ENCODE measurements at places on chromosomes 2 and 18.

DNA sequence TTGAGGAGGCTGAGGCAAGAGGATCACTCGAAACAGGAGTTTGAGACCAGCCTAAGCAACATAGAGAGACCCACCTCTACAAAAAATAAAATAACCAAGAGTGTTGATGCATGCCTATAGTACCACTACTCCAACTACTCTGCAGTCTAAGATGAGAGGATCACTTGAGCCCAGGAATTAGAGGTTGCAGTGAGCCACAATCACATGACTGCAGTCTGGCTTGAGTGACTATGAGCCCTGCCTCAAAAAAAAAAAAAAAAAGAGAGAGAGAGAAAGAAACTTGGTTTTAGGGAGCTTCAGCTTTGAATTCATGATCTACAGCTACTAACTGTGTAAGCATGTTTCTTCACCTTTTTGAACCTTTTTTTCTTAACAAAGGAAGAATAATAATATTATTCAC lies 119.9 kb downstream of the HNMT start:
- DNase-seq: peak; percentile 52

DNA sequence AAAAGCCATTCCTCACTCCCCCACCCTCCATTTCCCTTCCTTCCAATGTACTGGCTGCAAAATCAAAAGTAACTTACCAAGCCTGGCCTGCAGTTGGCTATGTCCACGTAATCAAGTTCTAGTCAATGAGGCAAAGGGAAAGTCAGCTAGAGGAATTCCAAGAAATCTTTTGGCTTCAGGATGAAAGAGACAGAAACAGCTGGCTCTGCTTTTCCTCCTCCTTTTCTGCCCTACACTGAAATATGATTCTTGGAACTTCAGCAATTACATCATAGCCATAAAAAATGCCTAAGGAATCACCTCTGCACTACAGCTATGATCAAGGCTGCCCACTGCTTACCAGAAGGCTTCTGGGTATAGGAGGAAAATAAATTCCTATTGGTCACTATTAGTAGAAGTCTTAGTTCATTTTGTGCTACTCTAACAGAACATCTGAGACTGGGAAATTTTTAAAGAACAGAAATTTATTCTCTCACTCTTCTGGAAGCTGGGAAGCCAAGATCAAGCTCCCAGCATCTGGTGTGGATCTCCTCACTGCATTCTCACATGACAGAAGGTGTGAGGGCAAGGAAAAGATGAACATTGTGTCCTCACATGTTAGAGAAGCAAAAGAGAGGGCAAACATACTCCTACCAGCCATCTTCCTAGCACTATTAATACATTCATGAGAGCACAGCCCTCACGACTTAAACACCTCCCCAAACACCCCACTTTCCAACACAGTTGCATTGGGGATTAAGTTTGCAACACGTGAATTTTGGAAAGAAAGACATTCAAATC lies 219.9 kb downstream of the TMX3 start:
- DNase-seq: peak; percentile 72

GRCh38 chr18:48622911-48623431 lies 84.1 kb downstream of the CTIF start:
- DNase-seq: peak; percentile 81

DNA sequence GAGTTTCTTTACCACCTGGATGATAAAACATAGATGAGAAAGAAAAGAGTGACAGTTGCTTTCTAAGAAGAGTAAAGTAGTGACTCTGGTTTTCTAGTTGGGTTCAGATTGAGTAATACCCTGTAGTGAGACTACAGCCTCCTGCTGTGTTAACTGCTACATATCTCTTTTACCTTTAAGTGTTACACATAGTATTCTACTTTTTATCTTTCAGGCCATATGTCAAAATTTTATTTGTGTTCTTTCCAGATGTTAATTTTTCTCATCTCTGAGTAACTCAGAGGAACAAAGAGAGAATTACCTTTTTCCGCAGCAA lies 348.2 kb downstream of the CTNNA2 start:
- DNase-seq: no peak

DNA sequence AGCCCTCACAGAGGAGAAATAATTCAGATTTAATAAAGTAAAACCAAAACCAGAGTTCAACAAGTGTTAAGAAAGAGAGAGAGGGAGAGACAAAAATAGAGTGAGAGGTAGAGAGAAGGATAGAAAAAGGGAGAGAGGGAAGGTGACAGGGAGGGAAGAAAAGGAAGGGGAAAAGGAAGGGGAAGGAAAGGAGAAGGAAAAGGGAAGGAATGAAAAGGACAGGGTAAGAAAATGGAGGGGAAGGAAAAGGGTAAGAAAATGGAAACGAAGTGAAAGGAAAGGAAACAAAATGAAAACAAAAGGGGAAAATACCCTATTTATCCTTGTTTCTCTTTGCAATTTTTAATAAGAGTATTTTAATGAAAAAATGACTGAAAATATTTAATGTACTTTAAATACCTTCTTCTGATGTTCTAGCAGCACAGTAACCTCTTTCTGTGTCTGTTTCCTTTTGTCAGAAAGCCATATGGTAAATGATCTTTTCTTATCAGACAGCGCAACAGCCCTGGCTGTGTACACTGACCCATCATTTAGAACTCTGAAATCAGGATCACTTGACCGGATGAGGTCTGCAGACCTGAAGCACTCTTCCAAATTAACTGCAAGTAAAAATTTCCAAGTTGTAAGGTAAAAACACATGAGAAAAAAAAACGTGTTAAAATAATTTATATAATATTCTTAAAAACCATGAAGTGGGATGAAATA lies 11.8 kb downstream of the DSC3 start:
- no peak for DNase-seq

DNA sequence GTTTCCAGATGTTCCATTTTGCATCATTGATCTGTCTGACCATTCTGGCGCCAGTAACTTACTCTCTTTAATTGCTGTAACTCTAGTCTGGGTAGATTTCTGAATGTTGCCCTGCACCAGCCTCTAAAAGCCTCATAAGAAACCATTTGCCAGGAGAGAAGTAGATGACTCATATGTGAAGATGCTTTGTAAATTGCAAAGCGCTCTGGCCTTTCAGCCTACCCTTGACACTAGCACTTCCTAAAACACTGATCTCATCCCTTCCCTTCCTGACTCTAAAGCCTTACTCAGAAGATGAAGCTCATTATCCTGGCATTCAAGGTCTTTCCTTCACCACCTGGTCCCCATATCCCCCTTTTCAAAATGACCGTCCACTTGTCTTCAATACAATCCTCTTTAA lies 193.2 kb upstream of the MEX3C start:
- DNase-seq: no peak

DNA sequence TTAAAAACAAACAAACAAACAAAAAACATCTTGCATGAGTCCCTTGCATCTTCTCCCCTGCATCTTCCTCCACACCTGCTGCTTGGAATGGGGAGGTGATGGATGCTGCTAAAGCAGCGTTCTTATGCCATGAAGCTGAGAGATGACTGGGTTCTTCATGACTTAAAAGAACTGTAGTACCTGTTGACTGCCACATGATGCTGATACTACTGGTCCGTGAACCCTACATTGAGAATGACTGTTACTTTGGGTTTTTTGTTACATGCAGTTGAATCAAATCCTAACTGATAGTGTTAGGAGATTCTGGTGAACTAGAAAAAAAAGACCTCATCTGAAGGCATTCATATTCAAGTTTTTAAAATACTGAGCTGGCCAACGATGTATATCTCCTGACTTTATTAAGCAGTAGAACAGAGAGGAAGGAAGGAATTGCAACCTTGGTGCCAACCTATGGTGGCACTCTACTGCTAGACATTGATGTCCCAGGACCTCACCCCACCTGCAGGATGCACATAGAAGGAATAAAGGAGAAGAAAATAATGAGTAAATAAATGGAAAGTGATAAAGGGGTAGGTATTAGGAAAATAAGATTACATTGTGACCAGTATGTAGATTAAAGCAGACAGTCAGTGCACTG lies 63.2 kb upstream of the SPAG16 start:
- DNase-seq: no peak

DNA sequence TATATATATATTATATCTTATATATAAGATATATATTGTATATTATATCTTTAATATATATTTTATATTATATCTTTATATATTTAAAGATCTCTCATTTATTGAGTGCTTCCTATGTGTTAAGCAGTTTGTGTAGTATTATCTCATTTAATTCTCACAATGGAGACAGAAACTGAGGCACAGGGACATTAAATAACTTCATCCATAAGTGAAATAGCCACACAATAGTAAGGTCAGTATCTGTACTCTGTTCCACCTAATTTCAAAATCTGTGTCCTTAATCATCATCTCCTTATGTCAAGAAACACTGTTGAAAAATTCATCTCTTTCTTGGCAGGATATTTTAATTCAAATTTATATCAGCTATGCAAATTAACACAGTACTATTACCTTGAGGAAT lies 52.8 kb upstream of the CD302 start:
- no peak for DNase-seq

All from kidney glomerular epithelial cell (primary cell).